NCI-H2107 (cell line): ENCODE measurements at places on chromosomes 1 and 21.

- no peak for DNase-seq
These were observed 16.4 kb downstream of the KCNA10 start for GRCh38 chr1:110502402-110503151.

DNA sequence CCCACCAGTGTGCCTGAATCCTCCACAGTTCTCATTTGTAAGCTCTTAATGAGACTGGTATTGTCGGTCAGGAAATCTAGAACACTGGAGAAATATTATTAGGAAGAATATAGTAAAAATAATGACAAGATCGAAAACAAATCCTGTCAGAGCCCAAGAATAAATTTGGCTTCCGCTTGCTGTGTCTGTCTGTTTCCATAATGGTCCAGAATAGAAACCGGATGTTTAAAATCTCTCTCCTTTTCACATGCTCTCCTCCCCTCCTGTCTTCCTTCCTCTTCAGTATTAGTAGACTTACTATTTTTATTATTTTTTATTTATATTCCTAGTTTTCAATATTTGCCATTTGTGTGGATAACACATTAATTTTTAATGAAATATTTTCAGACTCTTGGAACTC, 187.7 kb downstream of the SDCCAG8 start:
- DNase-seq, result no peak

GRCh38 chr1:153646672-153647345, 11.7 kb upstream of the SNAPIN start:
- no peak for DNase-seq

GRCh38 chr1:83418558-83418957, 580.4 kb downstream of the TTLL7 start:
- no peak for DNase-seq

DNA sequence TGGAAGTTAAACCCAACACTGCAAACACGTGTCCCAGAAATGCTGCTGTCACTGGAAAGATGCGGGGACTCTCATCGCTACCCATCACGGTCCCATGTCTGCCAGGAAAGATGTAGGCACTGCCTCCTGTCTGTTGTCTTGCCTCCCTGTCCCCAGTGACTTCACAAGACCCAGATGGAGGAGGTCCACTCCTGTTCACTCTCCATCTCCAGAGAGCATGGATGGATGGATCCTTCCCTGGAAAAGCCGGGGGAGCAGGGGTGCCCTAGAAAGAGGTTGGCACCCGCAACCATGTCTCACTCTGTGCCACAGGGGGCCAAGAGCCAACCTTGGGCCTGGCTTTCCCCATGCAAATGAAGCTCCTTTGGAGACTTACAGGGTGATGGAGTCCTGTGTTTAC, 135.5 kb downstream of the GLIS1 start:
- no peak for DNase-seq

DNA sequence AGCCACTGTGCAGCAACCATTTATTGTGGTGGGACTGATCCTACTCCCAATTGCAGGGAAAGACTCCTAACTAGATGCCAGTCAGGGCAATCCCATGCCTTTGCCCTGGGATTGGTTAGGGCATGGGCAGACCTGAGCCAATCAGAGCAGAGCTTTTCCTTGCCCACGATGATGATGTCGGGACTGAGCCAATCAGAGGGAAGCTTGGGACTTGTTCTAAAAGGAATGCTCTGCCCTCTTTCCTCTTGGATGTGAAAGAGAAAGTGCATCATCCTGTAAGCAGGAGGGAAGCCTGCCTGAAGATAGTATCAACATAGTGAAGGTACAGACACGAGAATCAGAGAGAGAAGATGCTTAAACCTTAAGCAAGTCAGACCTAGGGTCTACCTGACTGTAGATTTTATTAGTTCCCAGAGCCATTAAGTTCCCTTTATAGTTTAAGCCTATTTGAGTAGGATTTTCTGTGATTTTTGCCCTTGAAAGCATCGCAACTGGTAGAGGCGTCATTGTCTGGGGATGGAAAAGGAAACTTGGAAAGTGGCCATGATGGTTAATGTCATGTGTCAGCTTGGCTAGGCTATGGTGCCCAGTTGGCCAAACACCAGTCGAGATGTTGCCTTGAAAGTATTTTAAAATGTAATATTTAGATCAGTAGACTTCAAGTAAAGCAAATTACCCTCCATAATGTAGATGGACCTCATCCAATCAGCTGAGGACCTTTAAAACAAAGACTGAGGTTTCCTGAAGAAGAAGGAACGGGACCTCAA, 19.9 kb downstream of the IRF2BP2 start:
- DNase-seq, result no peak

DNA sequence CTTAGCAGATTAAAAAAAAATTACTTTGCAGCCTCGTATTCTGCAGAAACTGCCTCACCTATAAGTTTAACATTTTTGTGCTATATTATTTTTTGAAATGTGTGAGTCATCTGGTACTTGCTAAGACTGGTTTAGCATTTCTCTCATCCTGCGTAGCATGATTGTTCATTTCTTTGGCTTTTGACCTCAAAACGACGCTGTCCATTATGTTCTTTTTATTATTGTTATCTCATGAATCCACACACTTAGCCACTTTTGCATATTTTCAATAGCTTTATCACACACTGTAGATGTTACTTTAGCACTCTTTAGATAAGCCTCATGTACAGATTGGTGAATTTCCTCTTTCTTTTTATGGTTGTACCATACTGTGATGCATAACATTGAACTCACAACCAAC, 1004.9 kb upstream of the NCAM2 start:
- no peak for DNase-seq

DNA sequence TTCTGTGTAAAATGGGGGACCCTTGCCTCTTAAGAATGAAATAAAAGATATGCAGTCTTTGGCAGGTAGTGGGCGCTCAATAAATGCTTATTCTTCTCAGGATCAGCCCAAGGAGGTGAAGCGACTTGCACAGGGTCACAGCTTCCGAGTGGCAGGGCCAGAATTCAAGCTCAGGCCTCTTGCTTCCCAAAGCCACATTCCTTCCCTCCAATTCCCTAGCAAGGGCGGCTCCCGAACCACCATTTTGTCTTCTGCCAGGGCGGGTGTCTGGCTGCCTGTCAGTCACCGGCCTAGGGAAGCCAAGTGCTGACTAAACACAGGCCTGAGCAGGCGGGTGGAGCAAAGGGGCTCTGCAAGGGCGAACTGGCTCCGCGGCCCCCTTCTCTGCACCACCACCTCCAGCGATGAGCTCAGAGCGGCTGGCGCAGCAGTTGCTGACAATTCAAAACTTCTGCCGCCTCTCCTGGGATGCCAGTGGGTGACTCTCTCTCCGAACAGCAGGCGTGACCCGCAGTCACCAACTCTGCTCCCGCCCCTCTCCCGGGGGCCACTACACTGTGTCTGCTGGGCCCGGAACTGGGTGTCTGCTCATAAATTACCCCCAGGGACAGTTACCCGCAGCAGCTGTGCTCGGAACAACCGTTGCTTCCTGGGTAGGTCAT, 10.8 kb downstream of the GPR3 start:
- no peak for DNase-seq

DNA sequence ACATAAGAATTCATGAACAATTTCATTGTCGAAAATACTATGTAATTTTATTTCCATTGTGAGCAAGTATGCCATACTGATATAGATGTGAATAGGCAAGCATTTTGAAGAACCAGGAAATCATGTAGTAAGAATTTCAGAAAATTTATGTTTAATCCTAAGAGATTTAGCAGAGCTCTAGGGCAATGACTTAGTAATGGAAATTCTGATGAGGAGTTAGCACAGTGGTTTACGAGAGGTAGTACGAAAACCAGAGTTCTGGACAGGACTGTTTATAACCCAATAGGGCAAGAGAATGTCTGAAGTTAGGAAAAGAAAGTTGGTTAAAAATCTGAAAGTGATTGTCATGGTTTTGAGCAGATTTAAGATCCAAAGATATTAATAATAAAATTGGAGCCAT, 439.6 kb upstream of the DEPDC1 start:
- DNase-seq, result no peak

DNA sequence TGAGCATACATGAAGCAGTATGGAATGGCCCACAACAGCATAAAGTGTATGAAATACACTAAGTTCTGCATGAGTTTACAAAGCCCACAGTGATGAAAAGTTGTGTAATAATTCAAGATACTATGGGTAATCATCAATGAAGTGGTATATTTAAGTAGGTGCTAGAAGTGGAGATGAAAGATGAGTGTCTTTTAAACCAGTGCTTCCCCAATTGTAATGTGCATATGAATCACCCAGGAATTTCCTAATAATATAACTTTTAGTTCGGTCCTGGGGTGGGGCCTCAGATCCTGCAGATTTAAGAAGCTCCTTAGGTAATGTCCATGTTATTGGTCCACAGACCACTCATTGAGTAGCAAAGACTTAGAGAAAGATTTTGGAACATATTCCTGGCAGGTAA, 184.9 kb downstream of the DUSP10 start:
- no peak for DNase-seq

GRCh38 chr1:181425566-181425965, 57.8 kb upstream of the CACNA1E start:
- no peak for DNase-seq

DNA sequence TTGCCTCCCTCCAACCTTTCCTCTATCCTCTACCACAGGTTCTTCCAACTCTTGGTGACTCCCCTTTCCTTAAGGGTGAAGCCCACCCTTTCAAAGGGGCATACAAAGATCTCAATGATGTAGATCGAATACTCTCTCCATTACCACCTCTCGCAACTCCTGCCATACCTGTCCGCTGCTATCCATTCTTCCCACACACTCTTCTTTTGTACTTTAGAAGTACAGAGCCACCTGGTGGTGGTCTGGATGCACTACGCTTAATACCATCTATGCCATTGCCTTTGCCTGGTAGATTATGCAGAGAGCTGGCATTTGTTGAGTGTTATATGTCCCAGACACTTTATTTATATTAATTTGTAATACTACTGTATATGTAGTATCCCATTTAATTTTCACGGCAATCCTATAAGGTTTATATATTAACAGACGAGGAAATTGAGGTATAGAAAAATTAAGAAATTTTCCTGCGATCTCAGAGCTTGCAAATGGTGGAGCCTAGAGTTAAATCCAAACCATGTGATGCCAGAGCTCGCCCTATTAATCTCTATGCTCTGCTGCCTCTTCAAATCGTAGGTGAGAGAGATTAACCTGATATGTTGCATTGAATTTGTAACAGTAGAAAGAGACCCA, 22.9 kb downstream of the TSHB start:
- no peak for DNase-seq

GRCh38 chr1:117097443-117097842, 24.1 kb downstream of the TRIM45 start:
- DNase-seq, result no peak

GRCh38 chr1:17572264-17572985, 32.9 kb downstream of the ARHGEF10L start:
- no peak for DNase-seq

DNA sequence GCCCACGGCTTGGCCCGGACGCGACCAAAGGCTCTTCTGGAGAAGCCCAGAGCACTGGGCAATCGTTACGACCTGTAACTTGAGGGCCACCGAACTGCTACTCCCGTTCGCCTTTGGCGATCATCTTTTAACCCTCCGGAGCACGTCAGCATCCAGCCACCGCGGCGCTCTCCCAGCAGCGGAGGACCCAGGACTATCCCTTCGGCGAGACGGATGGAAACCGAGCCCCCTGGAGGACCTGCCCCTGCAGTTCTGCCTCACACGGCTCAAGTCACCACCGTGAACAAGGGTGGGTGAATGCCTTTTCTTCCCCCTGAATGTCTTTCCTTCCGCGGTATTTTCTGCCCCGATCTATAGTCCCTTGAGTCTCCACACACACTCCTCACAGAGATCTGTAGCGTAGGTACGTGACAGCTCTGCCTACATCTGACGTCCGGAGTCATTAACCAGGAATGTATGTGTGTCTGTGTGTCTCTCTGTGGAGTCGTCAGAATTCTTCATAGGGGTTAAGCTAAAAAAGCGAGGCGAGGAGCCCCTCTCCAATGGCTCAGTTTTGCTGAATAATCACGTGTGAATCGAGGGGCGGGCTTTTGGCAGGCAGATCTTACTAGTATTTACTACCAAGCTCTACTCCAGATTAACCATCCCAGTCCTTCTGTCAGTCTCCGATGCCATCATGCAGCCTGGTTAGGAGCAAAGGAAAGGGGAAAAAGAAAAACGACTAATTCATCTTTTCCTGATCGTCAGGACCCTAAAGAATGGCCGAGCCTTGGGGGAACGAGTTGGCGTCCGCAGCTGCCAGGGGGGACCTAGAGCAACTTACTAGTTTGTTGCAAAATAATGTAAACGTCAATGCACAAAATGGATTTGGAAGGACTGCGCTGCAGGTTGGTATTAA, at the start of gene CDKN2C:
CDKN2C (plus strand) TSS at position 635 of the 898 bp plus-strand sequence; CDS start at position 759, 124 bp downstream.
- DNase-seq, result peak; percentile 84

DNA sequence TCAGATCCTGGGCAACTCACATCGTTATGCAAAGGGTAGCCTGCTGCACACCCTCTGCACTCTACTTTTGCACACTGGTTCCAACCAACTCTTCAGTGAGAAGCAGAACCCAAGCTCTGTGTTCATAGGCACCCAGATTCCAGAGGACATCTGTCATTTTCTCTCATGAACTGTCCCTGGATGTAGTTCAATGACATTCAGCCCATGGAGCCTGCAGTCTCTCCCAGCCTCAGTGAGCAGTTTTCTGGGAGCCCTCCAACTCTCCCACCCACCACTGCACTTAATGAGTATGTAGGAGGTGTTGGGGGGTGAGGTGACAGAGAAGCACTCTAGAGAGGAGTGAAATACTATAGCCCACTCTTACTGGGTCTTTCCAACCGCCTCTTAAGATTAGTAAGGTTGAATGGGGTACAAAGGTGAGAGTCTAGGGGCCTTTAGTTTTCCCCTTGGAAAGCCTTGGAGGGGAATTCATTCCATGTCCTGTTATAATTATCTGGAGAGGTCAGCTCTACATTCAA, 58.1 kb upstream of the APOBEC4 start:
- DNase-seq, result no peak

DNA sequence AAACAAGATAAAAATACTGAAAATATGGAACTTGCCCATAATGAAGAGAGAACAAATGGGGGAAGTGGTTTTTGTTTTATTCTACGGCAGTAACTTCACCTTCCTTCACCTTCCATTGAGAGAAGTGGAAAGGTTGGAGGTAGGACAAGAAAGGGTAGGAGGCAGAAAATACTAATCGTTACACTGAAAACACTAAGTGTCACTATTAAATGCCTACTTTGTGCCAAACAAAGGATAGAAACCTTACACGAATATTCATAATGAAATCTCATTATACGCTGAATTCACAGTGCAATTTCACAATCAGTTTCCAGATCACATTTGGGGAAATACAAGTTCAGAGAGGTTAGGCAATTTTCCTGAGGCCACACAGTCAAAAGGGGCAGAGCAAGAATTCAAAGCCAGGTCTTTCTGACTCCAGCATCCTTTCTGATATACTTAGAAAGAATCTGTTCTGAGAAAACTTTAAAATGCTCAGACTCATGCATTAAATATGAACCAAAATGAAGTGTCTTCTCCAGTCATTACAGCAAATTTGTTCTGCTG, 3.0 kb downstream of the TIAM1 start:
- DNase-seq, result no peak

GRCh38 chr1:193262661-193263060, 76.2 kb upstream of the B3GALT2 start:
- no peak for DNase-seq

GRCh38 chr1:241715435-241715834, 63.4 kb downstream of the WDR64 start:
- no peak for DNase-seq
